ENCODE measurements at places on chromosomes 5 and 9. TPM values are rescaled to one million over a fixed set of nuclear protein-coding genes. Genes with fewer than 3 reads are reported as not detected.

The TNIP1 gene
- 295 TPM for total RNA-seq

The MCCC2 gene
- 47.2 TPM for total RNA-seq

The RELL2 gene
- total RNA-seq: 12.1 TPM

The TXN gene
- 29.0 TPM for total RNA-seq

The PCDHA4 gene
- not detected for total RNA-seq

The CMYA5 gene
- total RNA-seq: 0.10 TPM

The CBY3 gene
- not detected for total RNA-seq

The OR1J2 gene
- not detected for total RNA-seq

The TAL2 gene
- 6.7 TPM for total RNA-seq

The PRSS3 gene
- total RNA-seq: not detected

The PDGFRB gene
- 3.6 TPM for total RNA-seq

The IL5 gene
- total RNA-seq: not detected

The ZNF189 gene
- total RNA-seq: 25.7 TPM

The DPYSL3 gene
- total RNA-seq: not detected

The FOXI1 gene
- total RNA-seq: not detected

The PHF24 gene
- not detected for total RNA-seq

The CTSV gene
- total RNA-seq: not detected

The CDKN2AIPNL gene
- total RNA-seq: 17.2 TPM

The ANKRD55 gene
- not detected for total RNA-seq

The NSUN2 gene
- 83.7 TPM for total RNA-seq

The ZNF883 gene
- total RNA-seq: 0.54 TPM

The TTC39B gene
- total RNA-seq: 3.6 TPM

The STPG3 gene
- not detected for total RNA-seq

The BTNL8 gene
- total RNA-seq: not detected

The ARHGEF37 gene
- total RNA-seq: 1.1 TPM

The LURAP1L gene
- total RNA-seq: not detected

The SEMA6A gene
- 0.61 TPM for total RNA-seq

The MAST4 gene
- total RNA-seq: 56.0 TPM

The RECK gene
- 7.9 TPM for total RNA-seq

The RNF183 gene
- total RNA-seq: 0.39 TPM

Data from B cell (primary cell).